CD14-positive monocyte (primary cell): ENCODE measurements at places on chromosomes 6 and 20.
A peak's percentile ranks its signal among the peaks of the same experiment; 100 is the strongest.

DNA sequence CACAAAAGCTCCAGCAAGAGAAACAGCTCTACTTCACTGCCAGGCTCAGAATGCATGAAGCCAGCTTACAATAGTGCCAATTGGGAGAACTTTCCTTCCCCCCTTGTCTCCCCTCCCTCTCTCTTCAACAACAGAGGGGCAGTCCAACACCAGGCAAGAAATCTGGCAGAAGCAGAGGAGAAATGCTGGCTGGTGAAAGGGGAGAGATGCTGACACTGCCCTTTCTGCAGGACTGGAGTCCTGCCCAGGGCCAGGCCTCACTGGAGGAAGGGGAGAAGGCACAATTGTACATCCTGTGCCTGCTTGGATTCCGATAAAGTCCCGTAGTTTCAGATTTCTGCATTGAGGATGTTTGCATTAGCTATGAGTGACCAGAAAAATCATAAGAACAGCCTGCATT lies 148.6 kb downstream of the LRRC1 start:
- no peaks in the 10 kb centered on the region for H3K36me3 ChIP-seq
- no peaks in the 10 kb centered on the region for H3K4me1 ChIP-seq
- DNase-seq = no peak
- no peaks in the 10 kb centered on the region for H3K27me3 ChIP-seq
- no peak overlapping the region for H3K4me3 ChIP-seq
- no peak overlapping the region for H3K27ac ChIP-seq

DNA sequence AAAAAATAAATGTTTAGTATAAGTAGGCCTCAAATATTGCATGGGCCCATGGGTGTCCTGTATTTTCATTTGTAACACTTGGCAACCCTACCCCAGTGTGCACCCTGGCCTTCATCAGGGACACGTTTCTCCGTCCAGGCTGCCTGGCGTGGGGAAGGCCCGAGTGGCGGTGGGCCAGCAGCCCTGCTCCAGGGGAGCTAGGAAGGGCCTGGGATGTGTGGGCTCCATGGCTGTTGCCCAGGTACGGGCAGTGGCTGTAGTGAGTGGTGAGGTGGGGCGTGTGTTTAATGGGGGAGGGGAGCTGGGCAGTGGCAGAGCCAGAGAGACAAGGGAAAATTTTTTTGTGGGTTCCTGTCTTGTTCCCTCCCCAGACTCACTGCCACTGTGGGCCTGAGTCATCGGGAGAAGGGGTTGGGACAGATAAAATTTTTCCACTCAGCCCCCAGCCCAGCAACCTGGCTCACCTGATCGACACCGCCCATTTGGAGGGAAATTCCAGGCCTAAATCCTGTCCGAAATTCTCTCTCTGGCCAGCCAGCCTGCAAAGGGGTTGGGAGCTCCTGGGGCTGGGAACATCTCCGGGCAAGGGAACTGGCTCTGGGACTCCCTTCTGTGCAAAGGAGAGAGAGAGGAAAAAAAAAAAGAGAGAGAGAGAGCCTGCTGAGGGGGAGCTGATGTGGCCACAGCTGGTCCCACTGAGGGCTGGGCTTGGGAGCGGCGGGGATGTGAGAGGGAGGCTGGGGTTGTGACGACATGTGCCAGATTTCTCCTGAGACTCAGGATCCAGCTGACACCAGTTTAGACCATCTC lies 32.5 kb upstream of the VEGFA start:
- H3K27ac ChIP-seq = no peak overlapping the region
- H3K4me3 ChIP-seq = no peak overlapping the region

- no peak overlapping the region for H3K27ac ChIP-seq
- H3K4me3 ChIP-seq = no peak overlapping the region
- no peaks in the 10 kb centered on the region for H3K27me3 ChIP-seq
- no peak for DNase-seq
Observed at GRCh38 chr6:149499066-149499465, 14.3 kb upstream of the ZC3H12D start.

- peaks cover 32% of the 10 kb centered on the region for H3K4me1 ChIP-seq
- no peaks in the 10 kb centered on the region for H3K27me3 ChIP-seq
- peak overlapping the region; percentile 55 for H3K27ac ChIP-seq
- peak overlapping the region; percentile 29 for H3K4me3 ChIP-seq
- H3K36me3 ChIP-seq = peaks cover 17% of the 10 kb centered on the region
Observed at GRCh38 chr20:34365765-34366213, 2.7 kb downstream of the ITCH start.

GRCh38 chr20:59207235-59207634 lies 43.6 kb downstream of the ZNF831 start:
- peaks cover 2% of the 10 kb centered on the region for H3K27me3 ChIP-seq
- H3K4me1 ChIP-seq = no peaks in the 10 kb centered on the region
- H3K36me3 ChIP-seq = no peaks in the 10 kb centered on the region
- H3K4me3 ChIP-seq = no peak overlapping the region
- DNase-seq = no peak

DNA sequence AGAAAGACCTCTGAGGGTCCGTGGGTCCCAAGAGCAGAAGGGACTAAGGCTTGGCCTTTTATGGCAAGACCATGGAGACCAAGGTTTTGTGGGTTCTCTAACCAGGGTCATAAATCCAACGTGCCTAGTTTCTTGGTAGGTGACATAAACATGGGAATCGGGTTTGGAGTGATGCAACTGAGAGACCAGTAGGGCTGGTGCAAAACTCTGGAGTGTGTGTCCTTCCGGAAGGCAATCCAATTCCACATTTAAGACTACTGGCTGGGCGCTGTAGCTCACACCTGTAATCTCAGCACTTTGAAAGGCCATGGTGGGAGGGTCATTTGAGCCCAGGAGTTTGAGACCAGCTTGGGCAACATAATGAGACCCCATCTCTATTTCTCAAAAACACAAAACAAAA lies 116.5 kb upstream of the ARG1 start:
- DNase-seq = no peak
- no peak overlapping the region for H3K27ac ChIP-seq
- no peaks in the 10 kb centered on the region for H3K4me1 ChIP-seq
- no peaks in the 10 kb centered on the region for H3K27me3 ChIP-seq
- H3K4me3 ChIP-seq = no peak overlapping the region

DNA sequence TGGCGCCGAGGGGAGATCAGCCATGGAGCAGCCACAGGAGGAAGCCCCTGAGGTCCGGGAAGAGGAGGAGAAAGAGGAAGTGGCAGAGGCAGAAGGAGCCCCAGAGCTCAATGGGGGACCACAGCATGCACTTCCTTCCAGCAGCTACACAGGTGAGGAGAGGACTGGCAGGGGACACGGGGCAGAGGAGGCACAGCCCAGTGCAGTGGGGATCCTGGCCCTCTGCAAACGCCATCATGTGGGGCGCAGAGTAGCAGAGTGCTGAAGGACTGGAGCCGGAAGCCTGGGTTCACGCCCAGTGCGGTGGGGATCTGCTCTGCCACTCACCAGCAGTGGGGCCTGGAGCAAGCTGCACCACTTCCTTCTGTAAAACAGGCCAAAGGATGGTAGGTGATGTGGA lies 41.1 kb upstream of the FANCE start:
- no peaks in the 10 kb centered on the region for H3K27me3 ChIP-seq
- no peak overlapping the region for H3K4me3 ChIP-seq
- DNase-seq = no peak
